ENCODE measurements at places on chromosomes 2 and 18. TPM values are rescaled to one million over a fixed set of nuclear protein-coding genes. Genes with fewer than 3 reads are reported as not detected.

Gene ESCO1
- total RNA-seq: 14.6 TPM

Gene CCDC74A
- total RNA-seq: 8.3 TPM

Gene CYP1B1
- 0.78 TPM for total RNA-seq

Gene RESP18
- total RNA-seq: not detected

Gene ERFE
- 0.65 TPM for total RNA-seq

Gene PER2
- 1.5 TPM for total RNA-seq

Gene CABLES1
- 2.7 TPM for total RNA-seq

Gene TMEM198
- 0.88 TPM for total RNA-seq

Gene DTNA
- 6.8 TPM for total RNA-seq

Gene TFCP2L1
- not detected for total RNA-seq

Gene KCNG2
- total RNA-seq: not detected

Gene UGT1A4
- total RNA-seq: not detected

Gene INO80B
- total RNA-seq: 10.4 TPM

Gene FER1L5
- 0.59 TPM for total RNA-seq

Gene CTNNA2
- 0.05 TPM for total RNA-seq

Gene BOLL
- not detected for total RNA-seq

Gene KANSL1L
- total RNA-seq: 27.6 TPM
